ENCODE measurements at places on chromosomes 11 and 22.

DNA sequence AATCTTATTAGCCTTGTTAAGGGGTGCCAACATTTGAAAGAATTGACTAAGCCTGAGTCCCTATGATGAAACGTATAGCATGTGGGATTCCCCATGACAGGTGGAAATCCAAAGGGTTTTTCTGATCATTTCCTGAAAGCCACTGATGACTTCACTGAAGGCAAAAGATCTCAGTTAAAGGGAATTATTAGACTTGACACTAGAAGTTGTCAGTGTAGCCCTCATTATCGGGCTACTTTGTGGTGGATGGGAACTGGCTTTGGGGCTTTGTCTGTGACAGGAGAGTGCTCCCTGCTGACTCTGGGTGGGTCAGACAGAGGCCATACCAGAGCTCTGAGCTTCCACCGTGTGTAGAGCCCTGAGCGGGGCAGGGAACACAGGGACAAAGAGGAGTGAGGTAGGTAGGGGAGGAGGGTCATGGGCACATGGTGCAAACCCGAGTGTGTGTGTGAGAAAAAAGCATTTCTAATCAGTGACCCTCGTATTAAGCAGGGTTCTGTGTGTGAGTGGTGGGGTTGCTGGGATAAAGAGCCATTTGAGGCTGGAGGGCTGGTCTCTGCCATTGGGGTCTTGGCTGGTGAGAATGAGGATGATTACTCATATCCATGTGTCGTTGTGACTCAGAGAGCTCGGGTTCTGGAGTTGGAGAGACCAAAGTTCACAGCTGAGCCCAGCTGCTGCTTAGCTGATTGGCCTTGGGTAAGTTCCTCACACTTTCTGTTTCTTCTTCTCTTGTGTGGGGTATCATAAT lies 101.1 kb downstream of the GRIK4 start:
- peak; percentile 57 for DNase-seq

- no peak for DNase-seq
Observed at GRCh38 chr22:50017701-50018224, 5.2 kb upstream of the IL17REL start.

DNA sequence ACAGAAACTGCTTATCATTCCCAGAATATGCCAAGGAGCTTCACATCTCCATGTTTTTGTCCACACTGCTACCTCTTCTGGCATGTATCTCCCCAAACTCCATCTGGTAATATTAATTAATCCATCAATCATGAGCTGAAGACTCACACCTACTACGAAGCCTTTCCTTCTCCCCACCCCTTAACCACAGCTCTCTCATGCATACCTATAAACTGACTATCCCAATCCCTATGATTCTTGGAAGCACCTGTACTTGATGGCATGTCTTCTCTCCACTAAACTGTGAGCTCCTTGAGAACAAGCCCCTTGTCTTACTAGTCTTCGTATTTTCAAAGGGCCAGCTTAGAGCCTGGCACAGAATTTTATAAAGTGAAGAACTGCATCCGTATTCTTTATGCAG lies 47.3 kb downstream of the RELT start:
- no peak for DNase-seq

DNA sequence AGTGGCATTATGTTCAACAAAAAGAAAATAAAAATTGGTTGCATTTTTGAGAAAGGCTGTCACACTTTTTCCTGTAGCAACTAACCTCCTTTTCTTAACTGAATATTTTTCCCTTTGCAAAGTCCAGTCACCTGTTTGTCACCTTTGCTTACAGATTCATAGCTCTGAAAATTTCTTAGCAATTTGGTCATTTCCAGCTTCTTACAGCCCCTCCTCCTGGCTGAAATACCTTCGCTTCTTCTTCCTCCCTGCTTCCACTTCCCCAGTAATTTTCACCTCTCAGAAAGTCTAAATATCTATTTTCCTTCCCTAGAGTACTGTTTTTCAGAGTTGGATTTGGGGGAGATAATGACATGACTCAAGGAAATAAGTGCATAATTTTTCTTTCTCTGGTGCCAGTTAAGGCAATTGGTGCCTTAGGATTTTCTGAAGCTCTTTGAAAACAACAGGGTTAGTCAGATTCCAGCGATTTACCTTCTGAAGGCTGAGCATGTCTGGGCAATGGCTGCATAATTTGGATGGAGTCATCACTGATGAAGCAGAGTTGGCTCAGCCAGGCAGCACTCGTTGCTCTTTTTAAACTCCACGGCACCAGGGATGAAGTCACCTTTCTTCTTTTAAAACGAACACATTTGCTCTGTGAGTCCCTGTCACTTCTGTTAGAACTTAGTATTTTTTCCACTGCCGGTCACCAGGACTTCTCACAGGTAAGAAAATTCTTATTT lies 62.1 kb upstream of the AMOTL1 start:
- no peak for DNase-seq

DNA sequence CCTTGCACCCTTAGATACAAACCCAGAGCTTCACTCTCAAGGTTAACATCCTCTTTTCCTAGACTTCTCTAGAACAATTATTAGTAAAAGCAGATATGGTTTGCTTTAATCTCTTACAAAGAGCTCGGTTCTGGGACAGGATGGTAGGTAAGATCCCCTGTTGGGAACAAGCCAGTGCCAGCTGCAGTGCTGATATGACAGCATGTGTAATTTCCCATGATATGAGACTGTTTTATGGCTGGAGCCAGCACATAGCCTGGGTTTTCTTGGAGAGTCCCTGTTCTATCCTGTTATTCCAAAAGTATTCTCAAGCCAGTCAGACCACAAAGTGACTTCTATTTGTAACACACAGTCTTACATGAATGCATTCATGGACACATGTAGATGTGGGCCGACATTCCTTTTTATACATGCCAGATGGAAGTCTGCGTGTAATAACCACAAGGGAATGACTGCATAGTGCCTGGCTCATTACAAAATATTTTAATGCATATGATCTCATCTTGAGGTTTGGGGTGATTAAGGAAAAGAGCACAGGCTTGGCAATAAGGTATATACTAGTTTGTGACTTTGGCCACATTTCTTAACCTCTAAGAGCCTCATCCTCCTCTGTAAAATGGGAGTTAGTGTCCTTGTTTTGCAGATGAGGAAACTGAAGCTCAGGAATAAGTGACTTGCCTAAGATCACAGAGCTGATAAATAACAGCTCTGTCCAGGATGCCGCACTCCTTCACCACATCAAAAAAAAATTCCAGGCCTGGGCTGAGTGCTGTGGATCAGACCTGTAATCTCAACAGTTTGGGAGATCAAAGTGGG lies 21.8 kb downstream of the CLMP start:
- no peak for DNase-seq

Measured in endothelial cell of umbilical vein (primary cell).